Activated CD4-positive, alpha-beta T cell treated with anti-CD3 and anti-CD28 coated beads, Interleukin-10, Interleukin-2, amounts not matched to agents 100 ng/mL and 50 ng/mL, durations not matched to agents 16 hours and 8 hours (primary cell): ENCODE measurements at places on chromosomes 3 and 15.

DNA sequence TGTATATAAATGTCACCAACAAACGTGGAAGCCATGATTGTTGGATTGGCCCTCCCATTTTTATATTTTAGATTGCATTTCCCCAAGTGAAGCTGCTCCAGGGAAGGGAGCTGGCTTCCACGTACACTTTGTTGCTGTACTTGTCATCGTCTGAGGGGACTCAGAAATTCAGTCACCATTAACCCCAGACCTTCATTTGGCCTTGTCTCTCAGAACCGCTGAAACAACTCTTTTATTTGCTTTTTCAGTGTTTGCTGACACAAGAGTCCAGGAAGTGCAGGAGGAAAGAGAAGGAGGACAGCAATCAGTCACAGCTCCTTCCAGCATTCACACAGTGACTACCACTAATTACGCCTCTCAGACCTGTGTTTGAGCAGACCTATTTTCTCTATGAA, 276.5 kb downstream of the TBL1XR1 start:
- DNase-seq: no peak

- DNase-seq: no peak
These were observed 405.9 kb downstream of the SOX2 start for GRCh38 chr3:182117583-182117982.

DNA sequence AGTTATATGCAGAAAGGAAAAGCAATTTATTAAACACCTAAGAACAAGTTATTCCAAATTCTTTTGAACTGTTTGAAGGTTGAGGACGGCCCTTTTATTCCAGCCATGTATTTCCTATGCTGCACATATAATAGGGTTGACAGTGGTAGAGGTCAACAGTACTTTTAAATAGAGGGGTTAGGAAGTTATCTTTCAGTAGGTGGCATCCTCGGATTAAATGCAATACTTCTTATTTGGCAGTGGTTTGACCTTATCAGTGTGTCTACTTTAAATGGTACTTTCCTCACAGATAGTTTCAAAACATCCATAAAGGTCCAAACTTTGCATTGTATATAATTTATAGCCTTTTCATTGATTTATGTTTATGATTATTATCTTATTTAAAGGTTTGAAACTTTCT, 558.7 kb downstream of the TUSC7 start:
- no peak for DNase-seq

GRCh38 chr15:48541341-48542278, 103.9 kb downstream of the FBN1 start:
- DNase-seq: no peak

DNA sequence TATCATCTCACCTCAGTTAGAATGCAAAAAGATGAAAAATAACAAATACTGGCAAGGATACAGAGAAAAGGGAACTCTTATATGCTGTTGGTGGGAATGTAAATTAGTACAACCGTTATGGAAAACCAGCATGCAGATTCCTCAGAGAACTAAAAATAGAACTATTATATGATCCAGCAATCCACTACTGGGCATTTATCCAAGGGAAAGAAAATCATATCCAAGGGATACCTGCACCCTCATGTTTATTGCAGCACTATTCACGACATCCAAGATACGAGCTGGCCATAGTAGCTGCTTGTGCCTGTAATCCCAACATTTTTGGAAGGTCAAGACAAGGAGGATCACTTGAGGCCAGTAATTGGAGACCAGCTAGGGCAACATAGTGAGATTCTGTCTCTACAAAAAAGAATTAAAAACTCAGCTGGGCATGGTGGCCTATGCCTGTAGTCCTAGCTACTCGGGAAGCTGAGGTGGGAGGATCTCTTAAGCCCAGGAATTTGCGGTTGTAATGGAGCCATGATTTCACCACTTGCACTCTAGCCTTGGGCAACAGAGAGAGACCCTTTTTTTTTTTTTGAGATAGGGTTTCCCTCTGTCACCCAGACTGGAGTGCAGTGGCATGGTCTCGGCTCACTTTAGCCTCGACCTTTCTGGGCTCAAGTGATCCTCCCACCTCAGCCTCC, 26.6 kb downstream of the USP50 start:
- DNase-seq: no peak

- DNase-seq: no peak
These were observed 50.4 kb downstream of the MCF2L2 start for GRCh38 chr3:183378008-183378407.

- no peak for DNase-seq
These were observed 184.6 kb downstream of the C3orf38 start for GRCh38 chr3:88334187-88334868.
